ENCODE measurements at places on chromosomes 13 and 19.

- DNase-seq: no peak
Measured at GRCh38 chr19:35184884-35185283, 30.3 kb downstream of the FXYD5 start.

DNA sequence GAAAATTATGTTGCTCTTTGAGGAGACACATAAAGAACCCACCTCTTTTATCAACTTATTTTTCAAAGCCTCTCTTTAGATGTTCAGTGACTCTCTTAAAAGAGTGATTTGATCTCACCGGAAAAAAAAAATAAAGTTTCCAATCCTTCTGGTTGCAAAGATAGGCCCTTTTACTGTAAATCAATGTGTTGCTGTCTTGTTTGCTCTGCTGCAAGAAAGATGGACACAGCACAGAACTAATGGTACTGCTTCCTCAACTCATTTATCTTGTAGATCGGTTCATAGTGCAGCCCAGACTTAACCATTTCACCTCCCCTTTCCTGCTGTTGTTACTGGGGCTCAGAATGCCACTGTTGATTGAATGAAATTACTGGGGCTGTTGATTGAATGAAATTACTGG lies 388.9 kb upstream of the KLF12 start:
- no peak for DNase-seq

GRCh38 chr13:101343128-101343787 lies 73.0 kb downstream of the NALCN start:
- no peak for DNase-seq

GRCh38 chr19:11457115-11457514 lies 21.7 kb downstream of the PRKCSH start:
- no peak for DNase-seq

GRCh38 chr13:50360637-50361036 lies 345.4 kb downstream of the KCNRG start:
- DNase-seq: no peak

DNA sequence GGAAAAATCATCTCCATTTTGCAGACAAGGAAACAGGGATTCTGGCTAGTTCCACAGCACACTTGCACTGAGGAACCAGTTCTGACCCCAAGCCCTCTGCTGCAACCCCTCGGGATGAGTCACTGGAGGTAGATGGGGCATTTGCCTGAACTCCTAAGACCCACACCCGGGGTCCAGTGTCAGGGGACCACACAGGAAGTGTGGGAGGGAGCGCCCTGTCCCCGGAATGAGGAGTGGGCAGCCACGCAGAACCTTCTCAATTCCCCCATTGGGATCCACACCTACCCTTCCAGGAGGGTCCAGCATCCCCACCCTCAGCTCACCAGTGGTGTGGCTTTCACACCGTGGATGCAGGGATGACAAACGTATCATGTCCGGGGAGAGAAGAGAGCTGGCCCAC lies 62.7 kb downstream of the TSHZ3 start:
- DNase-seq: no peak

- DNase-seq: no peak
Measured at GRCh38 chr19:50005428-50005827, 19.7 kb downstream of the VRK3 start.

DNA sequence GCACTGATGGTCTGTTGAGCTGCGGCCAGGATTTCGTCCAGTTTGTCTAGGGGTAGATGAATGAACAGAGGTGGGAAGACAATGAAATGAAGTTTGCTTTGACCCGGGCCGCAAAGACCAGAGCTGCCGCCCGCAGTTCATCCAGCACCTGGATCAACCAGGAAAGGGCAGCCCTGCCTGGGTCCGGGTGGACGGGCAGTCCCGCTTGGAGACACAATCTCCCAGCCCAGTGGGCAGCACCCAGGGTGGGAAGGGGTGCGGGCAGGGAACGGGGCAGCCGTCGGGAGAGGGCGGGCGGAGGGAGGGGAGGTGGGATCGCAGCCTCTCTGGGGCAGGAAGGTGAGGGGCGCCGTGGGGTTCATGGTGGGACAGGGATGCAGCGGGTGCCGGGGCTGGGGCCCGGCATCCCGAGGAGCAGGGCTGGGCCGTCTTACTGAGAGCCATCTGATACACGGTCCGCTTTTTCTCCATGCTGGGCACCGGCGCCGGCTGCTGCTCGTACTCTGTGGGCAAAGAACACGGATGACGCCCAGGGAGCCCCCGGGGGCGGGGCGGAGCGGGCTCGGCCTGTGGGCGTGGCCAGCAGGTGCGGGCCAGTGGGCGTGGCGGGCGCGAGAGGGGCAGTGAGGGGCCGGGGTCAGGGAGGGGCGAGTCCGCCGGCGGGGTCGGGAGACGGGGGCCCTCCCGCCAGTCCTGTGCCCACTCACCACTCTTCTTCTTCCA lies 33.1 kb downstream of the SHANK1 start:
- no peak for DNase-seq

DNA sequence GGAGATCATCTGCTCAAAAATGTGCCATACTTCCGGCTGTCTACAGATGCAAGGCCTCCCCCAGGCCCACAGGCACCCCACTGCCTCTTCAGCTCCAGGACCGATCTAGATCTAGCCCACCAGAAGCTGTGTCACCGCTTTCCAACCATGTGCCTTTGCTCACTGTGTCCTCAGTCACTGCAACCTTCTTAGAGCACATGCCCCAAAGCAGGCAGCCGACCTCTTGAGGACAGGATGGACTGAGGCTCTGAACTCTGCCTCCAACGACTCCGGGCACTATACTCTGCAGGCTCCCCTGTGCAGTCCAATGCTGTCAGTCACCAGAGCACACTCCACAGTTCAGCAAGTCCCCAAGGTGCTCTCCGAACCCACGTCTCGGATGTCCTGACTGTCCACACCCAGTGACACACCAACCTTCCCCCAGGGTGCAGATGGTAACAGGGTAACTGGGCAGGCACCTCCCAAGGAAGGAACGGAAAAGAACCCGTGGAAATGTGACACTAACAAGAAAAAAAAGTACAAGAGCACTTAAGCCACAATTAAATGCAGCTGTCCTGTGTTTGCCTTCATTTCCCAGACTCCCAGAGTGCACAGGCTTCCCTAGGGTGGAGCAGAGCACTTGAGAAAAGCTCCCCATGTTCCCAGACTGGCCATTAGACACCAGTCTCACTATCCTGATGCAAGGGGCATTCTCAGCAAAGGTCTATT lies 4.8 kb downstream of the STK24 start:
- DNase-seq: peak; percentile 56

DNA sequence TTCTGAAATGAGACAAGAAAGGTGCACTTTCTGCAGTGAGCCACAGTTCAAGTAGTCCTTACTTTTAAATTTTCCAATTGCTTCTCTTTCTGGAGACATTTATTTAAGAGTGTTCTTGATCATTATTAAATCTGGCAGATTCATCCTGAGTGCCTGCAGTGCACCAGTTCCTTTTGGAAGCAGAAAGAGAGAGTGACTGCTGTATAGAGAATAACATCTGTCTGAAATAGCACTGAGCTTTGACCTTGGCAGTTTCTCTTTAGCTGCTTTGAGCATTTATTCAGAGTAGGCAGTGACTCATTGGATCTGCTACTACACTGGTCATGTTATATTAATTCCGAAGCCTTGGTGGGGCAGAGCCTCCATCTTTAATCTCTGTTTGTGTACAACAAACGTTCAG lies 1373.7 kb downstream of the PCDH9 start:
- DNase-seq: no peak

DNA sequence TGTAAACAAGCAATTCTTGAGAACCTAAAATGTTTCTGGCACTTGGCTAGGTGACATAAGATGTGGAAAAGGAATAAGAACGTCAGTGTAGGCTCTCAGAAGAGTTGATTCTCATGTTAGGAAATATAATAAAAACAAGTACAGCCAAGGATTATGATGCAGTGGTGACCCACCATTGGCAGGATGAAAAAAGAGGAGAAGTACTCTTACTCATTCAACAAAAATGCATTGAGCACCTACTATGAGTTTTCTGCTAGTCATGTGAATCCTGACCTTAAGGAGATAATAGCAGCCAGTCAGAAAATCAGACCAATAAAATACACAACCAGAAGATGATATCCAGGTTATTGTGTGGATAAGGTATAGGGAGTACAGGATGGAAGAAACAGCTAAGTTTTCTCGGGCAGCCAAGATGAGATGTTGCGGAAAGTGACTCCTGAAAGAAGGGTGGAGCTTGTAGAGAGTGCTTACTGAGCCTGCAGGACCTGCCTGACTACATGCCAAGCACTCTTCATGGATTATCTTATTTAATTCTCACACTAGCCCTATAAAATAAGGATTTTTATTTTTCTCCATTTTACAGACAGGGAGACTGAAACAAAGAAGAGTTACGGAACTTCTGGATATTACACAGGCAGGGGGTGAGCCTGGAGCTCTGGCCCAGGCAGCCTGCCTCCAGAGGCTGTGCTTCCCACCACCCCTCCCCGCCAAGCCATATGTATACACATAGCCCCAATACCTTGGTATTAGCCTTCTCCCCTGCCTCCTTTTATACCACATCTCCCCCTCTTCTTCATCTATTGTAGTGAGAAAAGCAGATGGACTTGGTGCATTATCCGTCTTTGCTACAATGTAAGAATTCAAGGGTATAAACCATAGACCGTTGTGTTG lies 58.0 kb downstream of the TGDS start:
- no peak for DNase-seq

DNA sequence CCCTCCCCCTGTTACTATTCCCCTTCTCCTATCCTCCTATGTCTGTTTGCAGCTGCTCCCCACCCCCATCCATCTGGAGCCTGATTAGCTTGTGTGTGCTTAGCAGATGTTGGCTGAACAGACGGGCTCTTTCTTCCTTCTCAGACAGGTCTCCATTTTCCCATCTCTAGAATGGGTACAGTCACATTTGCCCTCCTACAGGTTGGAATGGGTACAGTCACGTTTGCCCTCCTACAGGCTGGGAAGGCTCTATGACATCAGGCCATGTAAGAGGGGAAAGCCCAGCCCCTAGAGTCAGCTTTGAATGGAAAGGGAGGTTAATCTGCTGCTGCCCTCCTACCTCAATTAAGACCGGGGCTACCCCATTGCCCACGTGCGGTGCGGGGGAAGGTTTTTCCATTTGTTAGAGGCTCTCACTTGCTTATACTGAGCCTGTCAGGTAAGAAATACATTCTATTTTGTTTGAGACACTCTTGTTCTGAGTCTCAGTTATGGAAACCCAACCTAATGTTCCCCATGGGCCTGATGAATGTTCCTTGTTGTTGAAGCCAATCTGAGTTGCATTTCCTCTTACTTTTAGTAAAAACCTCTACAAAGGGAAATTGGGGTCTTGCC lies 2.2 kb upstream of the CLEC17A start:
- no peak for DNase-seq

DNA sequence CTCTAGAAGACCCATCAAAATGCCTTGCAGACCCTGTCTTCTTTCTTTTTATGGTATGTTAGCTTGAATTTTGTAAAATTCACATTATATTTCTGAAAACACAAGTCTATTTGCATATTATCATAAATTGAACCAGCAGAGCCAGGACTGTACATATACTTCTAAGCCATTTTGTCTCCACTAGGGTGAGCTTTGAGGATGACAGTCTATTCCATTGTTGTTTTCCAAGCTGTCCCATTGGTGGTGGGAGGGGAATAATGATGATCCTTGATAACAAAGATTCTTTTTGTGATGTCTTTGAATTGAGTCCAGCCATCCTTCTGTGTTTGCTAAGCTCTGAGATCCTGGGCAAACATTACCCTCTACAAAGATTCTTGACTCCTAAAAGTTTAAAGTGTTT lies 359.3 kb upstream of the PCDH20 start:
- DNase-seq: no peak

DNA sequence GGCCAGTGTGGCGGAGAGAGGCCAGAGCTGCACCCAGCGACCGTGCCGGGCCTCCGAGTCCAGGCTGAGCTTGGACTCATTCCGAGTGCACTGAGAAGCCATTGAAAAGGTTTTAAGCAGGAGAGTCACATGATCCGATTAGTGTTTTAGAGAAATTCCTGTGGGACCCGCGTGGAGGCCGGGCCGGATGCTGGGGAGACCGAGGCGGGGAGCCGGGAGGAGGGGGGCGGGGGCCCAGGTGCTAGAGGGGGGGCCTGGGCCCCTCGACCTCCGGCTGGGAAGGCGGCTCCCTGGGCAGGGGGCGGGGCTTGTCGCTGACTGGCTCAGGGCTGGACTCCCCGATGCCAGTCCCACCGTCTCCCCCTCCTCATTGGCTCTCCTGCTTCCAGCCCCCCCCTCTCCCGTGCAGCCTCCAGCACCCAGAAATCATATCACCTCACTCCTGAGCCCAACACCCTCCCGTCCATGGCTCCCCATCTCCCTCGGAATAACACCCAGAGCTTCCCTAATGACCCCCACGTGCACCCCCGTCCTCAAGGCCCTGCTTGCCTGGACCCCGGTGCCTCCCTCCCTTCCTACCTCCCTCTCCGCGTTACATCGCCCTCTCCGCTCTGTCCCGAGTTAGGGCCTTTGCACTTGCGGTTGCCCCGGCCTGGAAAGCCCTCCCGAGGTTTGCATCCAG lies 5.2 kb upstream of the ZNF579 start:
- peak; percentile 75 for DNase-seq

DNA sequence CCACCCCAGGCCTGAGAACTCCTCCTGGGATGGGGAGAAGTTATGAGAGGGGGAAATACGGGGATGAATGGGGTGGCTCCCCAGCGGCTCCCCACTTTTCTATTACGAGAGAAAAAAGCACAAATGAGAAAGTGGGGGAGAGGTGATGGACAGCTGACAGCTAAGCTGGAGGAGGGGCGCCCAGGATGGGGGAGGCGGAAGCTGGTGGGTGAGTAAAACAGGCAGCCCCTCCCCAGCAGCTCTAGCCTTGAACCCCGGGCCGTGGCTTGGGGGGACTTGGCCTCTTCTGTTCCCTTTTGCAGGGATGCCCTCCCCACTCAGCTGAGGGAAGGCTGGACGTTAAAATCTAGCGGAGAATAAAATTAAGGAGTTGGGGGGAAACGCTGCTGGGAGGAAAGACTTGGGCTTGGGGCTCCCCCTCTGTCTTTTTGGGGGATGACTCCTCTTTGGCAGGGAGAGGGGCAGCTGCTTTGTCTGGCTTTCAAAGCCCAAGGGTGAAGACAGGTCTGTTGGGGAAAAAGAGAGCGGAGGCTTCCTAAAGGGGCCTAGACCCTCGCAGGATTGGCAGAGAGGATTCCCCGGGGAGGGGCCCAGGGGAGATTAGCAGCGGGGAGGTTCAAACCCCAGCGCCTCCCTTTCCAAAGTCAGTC lies 1.4 kb upstream of the SAMD1 start:
- no peak for DNase-seq

- no peak for DNase-seq
Measured at GRCh38 chr19:37466277-37466797, 907 bp downstream of the ZNF569 start.
